ENCODE measurements at places on chromosomes 6 and 20. TPM values are rescaled to one million over a fixed set of nuclear protein-coding genes. Genes with fewer than 3 reads are reported as not detected.

GGT7 gene
- 20.6 TPM for total RNA-seq

LY86 gene
- 13.8 TPM for total RNA-seq

DEFB119 gene
- total RNA-seq = not detected

TBXT gene
- not detected for total RNA-seq

EDEM2 gene
- total RNA-seq = 39.2 TPM

BMP2 gene
- total RNA-seq = 22.7 TPM

TEAD3 gene
- 23.4 TPM for total RNA-seq

DNMT3B gene
- total RNA-seq = 0.84 TPM

LGSN gene
- 0.38 TPM for total RNA-seq

TNF gene
- total RNA-seq = 2.4 TPM

DNA sequence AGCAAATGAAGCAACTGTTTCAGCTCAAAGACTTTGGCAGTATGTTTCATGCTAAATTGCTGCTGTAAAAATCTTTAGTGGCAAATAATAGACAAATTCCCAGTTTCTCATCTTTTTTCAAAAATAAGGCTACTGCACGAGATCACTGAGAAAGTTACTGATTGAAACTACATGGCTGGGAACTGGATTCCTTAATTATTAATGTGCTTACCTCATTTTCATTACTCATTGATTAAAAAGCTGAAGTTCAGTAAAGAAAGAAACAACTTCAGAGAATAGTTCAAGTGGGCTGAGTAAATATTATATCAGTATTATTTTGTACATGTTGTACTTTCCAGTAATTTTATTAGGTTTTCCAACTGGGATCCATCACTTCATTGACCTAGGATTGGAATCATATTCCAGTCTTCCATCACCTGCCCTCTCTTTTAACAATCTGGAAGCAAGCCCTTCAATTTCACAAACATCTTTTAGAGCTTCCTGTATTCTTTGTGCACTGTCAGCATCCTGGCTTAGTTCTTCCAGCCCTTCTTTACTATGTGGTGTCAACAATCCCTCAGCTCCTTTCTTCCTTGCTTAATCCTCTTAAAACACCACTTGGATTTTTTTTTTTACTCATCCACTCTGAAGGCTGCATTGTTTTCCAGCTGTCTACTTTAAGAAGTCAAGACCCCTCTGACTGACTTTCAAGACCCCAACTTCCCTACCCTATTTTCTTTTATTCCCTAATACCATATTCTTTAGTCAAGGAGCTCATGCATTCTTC is 4.3 kb downstream of the MEI4 start:
- H3K27ac ChIP-seq = no peak overlapping the region
- DNase-seq = no peak
- H3K4me3 ChIP-seq = no peak overlapping the region
- H3K27me3 ChIP-seq = no peaks in the 10 kb centered on the region

GRCh38 chr6:87897663-87898062 is 150.0 kb upstream of the SPACA1 start:
- no peak overlapping the region for H3K4me3 ChIP-seq
- H3K36me3 ChIP-seq = no peaks in the 10 kb centered on the region

- H3K4me1 ChIP-seq = no peaks in the 10 kb centered on the region
- no peaks in the 10 kb centered on the region for H3K27me3 ChIP-seq
- peak; percentile 62 for DNase-seq
- no peak overlapping the region for H3K4me3 ChIP-seq
These were observed 184.2 kb upstream of the BMP2 start for GRCh38 chr20:6583134-6583738.

GRCh38 chr20:13898012-13898612 is 92.3 kb downstream of the SEL1L2 start:
- H3K27me3 ChIP-seq = no peaks in the 10 kb centered on the region
- no peaks in the 10 kb centered on the region for H3K36me3 ChIP-seq
- H3K27ac ChIP-seq = no peak overlapping the region
- no peak for DNase-seq

DNA sequence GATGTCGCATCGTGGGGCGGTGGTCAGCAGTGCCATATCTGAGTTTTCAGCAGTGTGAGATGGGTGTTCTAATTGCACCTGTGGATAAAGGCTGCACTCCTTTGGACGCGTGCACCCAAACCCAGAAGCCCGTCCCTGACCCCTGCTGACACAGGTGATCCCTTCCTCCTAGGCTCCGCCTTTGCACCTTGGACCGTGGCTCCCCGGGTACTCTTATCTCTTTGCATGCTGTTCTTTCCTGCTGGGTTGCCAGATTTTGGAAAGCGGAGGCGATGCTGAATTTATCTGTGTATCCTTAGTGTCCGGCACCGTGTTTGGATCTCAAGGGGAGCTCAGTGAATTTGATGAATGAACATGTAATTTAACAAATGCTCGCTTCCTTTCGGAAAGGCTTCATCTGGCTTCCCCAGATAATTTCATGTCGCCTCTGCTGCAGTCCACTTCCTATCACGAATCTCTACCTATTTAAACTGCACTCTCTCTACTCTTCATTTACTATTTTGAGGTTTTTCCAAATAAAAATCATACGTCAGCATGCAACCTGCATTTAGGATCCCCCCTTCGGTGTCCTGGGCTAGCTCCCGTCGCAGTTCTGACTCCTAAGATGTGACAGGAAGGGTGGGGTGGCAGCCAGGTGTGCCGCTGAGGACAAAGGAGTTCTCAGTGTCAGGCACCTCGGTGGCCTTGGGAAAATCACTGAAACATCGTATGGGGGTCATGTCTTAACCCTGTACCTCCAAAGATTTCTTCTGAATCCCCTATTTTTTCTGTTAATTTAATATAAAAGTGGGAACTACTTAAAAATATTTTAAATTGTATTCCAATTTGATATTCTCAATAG is 753 bp upstream of the PERP start:
- no peaks in the 10 kb centered on the region for H3K4me1 ChIP-seq
- H3K36me3 ChIP-seq = no peaks in the 10 kb centered on the region
- peak; percentile 68 for DNase-seq
- H3K27me3 ChIP-seq = peaks cover 26% of the 10 kb centered on the region
- H3K27ac ChIP-seq = peak overlapping the region; percentile 84

DNA sequence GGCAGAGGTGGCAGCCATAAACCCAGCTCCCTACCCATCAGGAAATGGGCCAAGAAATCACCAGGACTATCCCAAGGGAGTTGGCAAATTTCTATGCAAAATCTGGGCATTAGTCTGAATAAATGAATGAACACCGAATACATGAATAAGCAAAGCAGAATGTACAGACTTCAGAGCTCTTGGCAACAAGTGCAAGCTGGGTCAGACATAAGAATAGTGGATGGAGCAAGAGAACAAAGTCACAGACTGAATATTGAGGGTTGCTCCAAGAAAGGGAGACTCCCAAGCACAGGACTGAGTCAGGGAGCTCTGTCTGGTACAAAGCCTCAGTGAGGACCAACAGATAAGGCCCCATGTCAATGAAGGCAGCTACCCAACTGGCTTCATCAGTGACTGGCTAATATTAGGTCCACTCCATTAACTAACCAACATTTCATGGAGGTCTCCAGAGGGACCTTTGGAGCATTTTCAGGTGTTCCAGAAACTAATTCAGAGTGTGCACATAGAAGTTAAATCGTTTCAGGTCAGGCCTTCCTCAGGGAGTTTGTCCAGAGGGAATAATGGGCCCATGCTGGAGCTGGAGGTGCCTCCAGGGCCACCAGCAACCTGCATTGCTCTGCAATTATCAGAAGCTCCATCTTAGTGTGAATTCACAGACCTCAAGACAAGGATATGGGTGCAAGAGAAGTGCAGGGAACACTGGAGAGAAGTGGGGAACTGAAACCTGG is 191.5 kb upstream of the RALGAPA2 start:
- DNase-seq = no peak
- H3K4me3 ChIP-seq = no peak overlapping the region
- no peak overlapping the region for H3K27ac ChIP-seq
- peaks cover 5% of the 10 kb centered on the region for H3K27me3 ChIP-seq
- H3K4me1 ChIP-seq = no peaks in the 10 kb centered on the region

DNA sequence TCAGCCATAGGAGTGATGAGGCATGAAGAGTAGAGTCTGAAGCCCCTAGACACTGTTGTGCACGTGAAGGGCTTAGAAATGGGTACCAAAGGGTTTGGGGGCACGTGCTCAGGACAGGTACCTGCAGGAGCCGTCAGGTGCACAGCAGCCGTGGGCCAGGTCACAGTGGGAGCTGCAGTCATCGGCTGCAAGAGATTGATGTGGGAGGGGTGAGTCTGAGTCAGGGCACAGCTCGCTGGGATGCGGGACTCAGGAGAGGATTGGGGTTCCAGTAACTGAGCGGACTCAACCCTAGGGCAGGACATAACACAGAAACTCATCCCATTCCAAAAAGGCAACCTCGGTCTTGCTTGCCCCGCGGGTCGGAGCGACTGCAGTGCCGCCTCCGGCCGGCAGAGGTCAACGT is 1.1 kb downstream of the DLK2 start:
- H3K4me1 ChIP-seq = peaks cover 4% of the 10 kb centered on the region
- peak overlapping the region; percentile 53 for H3K4me3 ChIP-seq
- H3K36me3 ChIP-seq = peaks cover 23% of the 10 kb centered on the region
- no peak overlapping the region for H3K27ac ChIP-seq
- peaks cover 19% of the 10 kb centered on the region for H3K27me3 ChIP-seq

GRCh38 chr20:9616455-9616805 is 102.0 kb downstream of the LAMP5 start:
- no peaks in the 10 kb centered on the region for H3K36me3 ChIP-seq
- no peaks in the 10 kb centered on the region for H3K4me1 ChIP-seq
- peaks cover 4% of the 10 kb centered on the region for H3K27me3 ChIP-seq
- no peak overlapping the region for H3K4me3 ChIP-seq

DNA sequence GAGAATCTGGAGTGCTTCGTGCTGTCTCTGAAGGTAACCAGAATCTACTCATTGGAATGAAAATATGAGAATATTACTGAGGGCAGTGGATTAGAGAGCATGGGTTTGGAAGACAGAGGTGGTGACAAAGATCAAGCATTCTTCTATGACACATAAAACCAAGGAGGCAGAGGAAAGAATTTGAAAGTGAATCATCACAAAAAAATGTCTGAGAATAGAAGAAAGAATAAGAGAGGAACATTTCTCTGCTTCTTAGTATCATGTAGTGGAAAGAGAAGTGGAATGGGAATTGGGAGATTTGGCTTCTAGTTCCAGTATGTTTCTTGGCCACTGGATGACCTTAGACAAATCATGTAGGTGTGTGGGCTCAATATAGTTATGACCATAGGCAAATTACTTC is 474.0 kb downstream of the TFAP2B start:
- no peaks in the 10 kb centered on the region for H3K27me3 ChIP-seq
- no peak for DNase-seq
- no peak overlapping the region for H3K27ac ChIP-seq
- H3K4me3 ChIP-seq = no peak overlapping the region
- H3K36me3 ChIP-seq = no peaks in the 10 kb centered on the region

- no peaks in the 10 kb centered on the region for H3K36me3 ChIP-seq
- peak overlapping the region; percentile 43 for H3K27ac ChIP-seq
- no peaks in the 10 kb centered on the region for H3K27me3 ChIP-seq
- no peak for DNase-seq
- H3K4me1 ChIP-seq = peaks cover 23% of the 10 kb centered on the region
These were observed 24.3 kb upstream of the IER3 start for GRCh38 chr6:30768634-30769087.

Data from upper lobe of right lung (tissue), 1 donor.